ENCODE measurements at places on chromosomes 2 and 18.

DNA sequence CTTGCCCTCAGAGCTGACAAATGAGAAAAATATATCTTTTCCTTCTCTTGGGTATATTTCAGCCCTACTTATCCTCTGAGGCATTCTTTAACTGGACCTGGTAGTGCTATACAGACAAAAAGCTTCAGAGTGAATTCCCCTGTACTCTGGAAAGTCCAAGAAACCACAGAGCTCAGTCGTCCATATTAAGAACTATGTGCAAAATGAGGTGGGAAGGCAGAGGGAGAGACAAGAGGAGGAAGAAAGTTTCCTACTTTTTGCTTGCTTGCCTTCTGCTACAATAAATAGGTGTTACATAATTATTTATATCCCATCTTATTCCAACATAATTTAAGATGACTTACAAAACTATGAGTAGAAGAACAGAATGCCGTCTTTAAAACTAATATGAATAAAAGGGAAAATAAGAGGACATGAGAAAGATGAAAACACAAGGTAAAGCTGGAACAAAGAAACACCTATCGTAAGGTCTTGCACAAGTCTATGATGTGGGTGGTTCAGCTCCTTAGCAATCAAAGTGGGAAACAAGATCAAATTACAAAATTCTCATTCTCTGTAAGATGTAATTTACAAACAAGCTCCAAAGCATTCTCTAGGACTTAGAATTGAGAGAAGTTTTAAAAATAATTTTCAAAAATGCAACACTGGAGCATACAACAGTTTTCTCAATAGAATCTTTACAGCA lies 97.9 kb downstream of the BAZ2B start:
- DNase-seq = no peak

DNA sequence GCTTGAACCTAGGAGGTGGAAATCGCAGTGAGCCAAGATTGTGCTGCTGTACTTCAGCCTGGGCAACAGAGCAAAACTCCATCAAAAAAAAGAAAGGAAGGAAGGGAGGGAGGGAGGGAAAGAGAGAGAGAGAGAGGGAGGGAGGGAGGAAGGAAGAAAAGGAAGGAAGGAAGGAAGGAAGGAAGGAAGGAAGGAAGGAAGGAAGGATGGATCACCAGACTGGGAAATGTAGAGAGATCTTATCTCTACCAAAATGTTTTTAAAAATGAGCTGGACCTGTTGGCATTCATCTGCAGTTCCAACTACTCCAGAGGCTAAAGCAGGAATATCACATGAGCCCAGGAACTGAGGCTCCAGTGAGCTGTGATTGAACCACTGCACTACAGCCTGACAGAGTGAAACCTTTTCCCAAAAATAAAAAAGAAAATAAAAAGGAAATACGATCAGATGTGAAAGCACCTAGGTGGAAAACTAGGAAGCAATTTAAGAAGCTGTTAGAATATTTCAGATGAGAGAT lies 239.4 kb downstream of the CDH7 start:
- no peak for DNase-seq

- DNase-seq = no peak
Measured at GRCh38 chr2:197513915-197514314, 2.0 kb upstream of the MOB4 start.

DNA sequence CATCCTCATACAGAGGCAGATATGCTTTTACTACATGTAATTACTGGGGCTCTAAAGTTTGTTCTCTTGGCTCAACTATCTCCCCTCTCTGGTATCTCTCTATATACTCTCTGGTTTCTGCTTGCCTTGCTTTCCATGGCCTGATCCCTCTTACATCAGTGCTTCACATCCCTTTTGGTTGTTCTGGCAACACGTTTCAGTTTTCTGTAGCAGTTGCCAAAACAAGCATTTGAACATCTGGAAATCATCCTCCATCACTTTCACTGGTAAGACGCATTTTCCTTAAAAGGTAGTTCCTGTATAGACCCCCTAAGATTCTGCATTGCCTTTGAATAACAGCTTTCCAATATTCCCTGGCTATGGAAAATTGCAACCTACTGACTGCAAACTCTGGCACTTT lies 25.9 kb downstream of the COL5A2 start:
- DNase-seq = peak; percentile 84

- DNase-seq = peak; percentile 99
Measured at GRCh38 chr2:235605312-235606003, 111.6 kb downstream of the AGAP1 start.

DNA sequence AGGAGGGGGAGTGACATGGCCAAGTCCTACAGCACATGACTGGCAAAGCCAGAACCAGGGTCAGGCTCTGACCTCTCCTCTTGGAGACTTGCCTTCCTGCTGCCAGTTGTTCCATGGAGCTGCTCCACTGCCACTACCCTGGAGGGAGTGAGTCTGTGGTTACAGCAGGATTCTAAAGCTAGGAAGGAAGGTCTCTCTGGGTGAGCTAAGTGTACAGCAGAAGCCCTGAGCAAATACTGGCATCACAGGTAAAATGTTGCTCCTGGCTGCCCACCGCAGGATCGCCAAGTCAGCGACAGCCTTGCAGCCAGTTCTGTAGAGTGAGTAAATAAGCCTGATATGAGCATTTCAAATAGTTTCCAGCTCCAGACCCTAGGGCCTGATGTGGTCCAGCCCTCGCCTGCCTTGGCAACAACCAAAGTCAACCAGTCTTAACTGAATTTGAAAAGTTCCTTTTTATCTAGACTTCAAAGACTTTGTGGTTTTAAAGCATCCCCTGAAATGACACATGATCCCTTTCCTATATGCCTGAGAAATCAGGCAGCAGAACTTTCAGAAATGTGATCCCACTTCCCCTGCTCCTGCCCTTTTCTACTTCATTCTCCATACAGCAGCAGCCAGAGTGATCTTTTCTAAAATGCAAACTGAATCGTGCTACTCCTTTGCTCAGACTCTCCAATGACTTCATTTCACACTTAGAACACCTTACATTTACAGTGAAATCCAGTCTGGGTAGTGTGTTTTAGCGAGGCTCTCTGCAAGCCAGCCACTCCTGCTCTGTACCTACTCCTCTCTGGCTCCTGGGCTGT lies 114.3 kb downstream of the MGAT5 start:
- DNase-seq = no peak

DNA sequence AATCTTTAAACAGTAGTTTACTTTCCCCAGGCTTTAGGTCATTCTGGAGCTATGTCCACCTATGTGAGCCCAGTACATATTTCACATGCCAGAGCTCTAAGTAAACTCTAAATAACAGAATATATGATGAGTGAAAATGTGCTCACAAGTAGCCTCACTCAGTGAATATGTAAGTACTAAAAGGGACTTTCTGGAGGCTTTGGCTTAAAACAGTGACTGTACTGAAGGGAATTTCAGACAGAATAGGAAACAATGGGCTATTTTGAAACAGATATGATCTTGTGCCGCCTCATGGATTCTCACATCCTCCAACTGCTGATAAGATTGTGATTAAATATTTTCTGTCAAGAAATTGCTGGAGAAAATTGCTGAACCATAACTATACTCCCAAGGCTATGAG lies 747.9 kb downstream of the SOCS6 start:
- no peak for DNase-seq

GRCh38 chr2:71379086-71379485 lies 47.5 kb downstream of the ZNF638 start:
- DNase-seq = peak; percentile 82

DNA sequence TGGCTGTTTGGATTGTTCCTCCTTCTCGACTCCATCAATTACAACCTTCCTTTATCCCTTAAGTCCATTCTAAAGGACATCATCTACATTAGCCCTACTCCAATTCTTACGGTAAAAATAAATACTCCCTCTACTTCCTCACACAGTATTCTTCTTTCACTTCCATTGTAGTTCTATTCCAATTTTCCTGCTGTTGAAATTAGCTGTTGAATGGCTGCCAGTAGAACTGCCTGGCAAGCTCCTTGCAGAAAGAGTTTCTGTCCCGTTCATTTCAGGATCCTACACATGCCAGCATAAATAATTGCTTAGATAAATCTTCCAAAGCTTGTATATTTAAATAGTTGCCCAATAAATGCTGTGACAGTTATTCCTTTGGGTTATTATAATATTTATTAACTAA lies 459.3 kb upstream of the TRIB2 start:
- peak; percentile 5 for DNase-seq

- peak; percentile 30 for DNase-seq
Measured at GRCh38 chr2:73053316-73054114, 18.0 kb downstream of the SFXN5 start.
